ENCODE measurements at places on chromosomes 3 and 15. TPM values are rescaled to one million over a fixed set of nuclear protein-coding genes. Genes with fewer than 3 reads are reported as not detected.

The RPP25 gene
- 3.8 TPM for total RNA-seq

The OR5H15 gene
- not detected for total RNA-seq

The BOC gene
- not detected for total RNA-seq

The ALAS1 gene
- 64.5 TPM for total RNA-seq

The CPA3 gene
- not detected for total RNA-seq

The ADCY5 gene
- not detected for total RNA-seq

The EID1 gene
- total RNA-seq = 90.0 TPM

The GOLGA8G gene
- not detected for total RNA-seq

The RLBP1 gene
- total RNA-seq = not detected

The SLC28A2 gene
- not detected for total RNA-seq

The USF3 gene
- total RNA-seq = 12.2 TPM

The GPR87 gene
- 1.1 TPM for total RNA-seq

The GP9 gene
- total RNA-seq = not detected

The BFSP2 gene
- total RNA-seq = not detected

The BLM gene
- total RNA-seq = 68.7 TPM

The PRR20G gene
- total RNA-seq = not detected

The PLSCR2 gene
- total RNA-seq = not detected

The ACAN gene
- total RNA-seq = not detected

The PEAK1 gene
- total RNA-seq = 18.3 TPM

The TRH gene
- total RNA-seq = not detected

The TLR9 gene
- total RNA-seq = 0.90 TPM

The ZNF80 gene
- total RNA-seq = 0.31 TPM

The TMEM40 gene
- total RNA-seq = not detected

The ARL8B gene
- 58.5 TPM for total RNA-seq

The DCBLD2 gene
- total RNA-seq = 1.2 TPM

The IL5RA gene
- total RNA-seq = 0.15 TPM

The RHOA gene
- 497 TPM for total RNA-seq

The CFAP91 gene
- 0.29 TPM for total RNA-seq

The DUOXA2 gene
- total RNA-seq = not detected

The CDHR4 gene
- total RNA-seq = not detected

The AHSG gene
- not detected for total RNA-seq

The TNK2 gene
- total RNA-seq = 59.9 TPM

The PATL2 gene
- total RNA-seq = 17.2 TPM

Measured in activated CD4-positive, alpha-beta memory T cell treated with anti-CD3 and anti-CD28 coated beads for 36 hours (primary cell).